ENCODE measurements at places on chromosomes 11 and 22.
A peak's percentile ranks its signal among the peaks of the same experiment; 100 is the strongest.

- no peak for DNase-seq
- no peaks in the 10 kb centered on the region for H3K36me3 ChIP-seq
- H3K4me3 ChIP-seq = no peak overlapping the region
- no peak overlapping the region for H3K27ac ChIP-seq
- peaks cover 4% of the 10 kb centered on the region for H3K4me1 ChIP-seq
Measured at GRCh38 chr11:70098936-70099335, 20.8 kb downstream of the ANO1 start.

DNA sequence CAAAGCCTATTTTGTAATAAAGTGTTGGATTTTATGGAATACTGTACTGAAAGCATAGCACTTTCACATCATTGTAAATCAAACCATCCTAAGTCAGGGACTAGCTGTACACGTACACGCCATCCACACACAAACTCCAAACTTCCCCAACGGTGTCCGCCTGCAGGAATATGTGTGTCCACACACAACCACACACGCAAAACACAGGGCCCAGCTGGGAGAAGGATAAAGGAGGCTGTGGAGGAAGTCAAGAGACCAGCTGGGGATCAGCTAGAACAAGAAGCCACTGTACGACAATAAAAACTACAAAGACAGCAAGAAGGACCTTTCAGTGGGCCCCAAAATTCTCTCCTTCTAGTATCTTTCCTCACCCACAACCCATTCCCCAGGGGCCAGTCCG is 1.6 kb downstream of the TRIM29 start:
- H3K36me3 ChIP-seq = no peaks in the 10 kb centered on the region
- no peak overlapping the region for H3K4me3 ChIP-seq
- no peak for DNase-seq

DNA sequence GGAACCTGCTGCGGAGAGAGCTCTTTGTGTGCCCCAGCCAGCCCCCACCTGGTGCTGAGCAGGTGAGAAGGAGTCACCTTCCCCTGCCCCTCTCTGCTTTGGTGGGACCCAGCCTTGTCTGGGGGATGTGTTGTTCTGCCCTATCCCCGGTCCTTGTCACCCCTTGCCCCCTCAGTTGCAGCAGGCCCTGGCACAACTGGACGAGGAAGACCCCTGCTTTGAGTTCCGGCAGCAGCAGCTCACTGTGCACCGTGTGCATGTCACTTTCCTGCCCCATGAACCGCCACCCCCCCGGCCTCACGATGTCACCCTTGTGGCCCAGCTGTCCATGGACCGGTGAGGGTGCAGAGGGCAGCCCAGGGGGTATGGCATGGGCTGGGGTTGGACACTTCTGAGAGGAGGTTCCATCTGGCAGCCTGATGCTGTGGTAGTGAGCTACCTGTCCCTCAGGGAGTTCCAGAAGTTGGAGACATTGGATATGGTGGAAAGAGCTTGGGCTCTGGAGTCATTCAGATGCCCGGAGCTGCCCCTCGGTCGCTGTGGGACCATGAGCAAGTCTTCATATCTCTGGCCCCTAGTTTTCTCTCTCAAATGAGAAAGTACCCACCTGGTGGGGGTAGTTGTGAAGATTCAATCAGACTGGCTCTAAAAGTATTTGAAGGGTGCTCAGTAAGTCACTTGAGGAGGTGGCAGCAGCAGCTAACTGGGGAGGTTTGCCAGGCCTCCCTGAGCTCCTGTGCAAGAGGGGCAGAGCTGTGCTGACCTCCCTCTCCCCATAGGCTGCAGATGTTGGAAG is 4.3 kb downstream of the LARGE2 start:
- no peak overlapping the region for H3K4me3 ChIP-seq
- no peaks in the 10 kb centered on the region for H3K4me1 ChIP-seq
- H3K36me3 ChIP-seq = peaks cover 19% of the 10 kb centered on the region
- no peak overlapping the region for H3K27ac ChIP-seq
- no peak for DNase-seq
- H3K27me3 ChIP-seq = peaks cover 26% of the 10 kb centered on the region

- H3K27me3 ChIP-seq = no peaks in the 10 kb centered on the region
- H3K36me3 ChIP-seq = no peaks in the 10 kb centered on the region
- H3K4me1 ChIP-seq = no peaks in the 10 kb centered on the region
- no peak overlapping the region for H3K27ac ChIP-seq
- no peak for DNase-seq
Measured at GRCh38 chr22:36222887-36223450, 16.4 kb downstream of the APOL2 start.

DNA sequence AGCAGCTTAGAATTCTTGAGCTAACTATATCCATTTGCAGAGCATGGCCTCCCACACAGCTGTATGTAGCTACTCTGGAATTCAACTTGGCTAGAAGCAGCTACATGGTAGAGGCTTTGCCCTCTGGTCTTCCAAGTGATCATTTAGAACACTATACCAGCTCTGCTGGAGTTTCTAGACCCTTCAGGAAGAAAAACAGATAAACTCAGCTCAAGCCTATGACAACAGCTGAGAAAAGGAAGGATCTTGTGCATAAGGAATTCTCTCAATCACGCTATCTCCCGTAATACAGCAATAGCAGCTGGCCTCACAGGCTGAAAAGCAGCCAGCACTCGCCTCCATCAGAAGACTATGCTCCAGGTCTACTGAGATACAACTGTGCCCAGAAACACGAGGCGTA is 50.6 kb upstream of the APOA1 start:
- peak overlapping the region; percentile 61 for H3K27ac ChIP-seq
- H3K27me3 ChIP-seq = no peaks in the 10 kb centered on the region
- no peak overlapping the region for H3K4me3 ChIP-seq

GRCh38 chr11:78752494-78752893 is 177.8 kb upstream of the NARS2 start:
- H3K27me3 ChIP-seq = no peaks in the 10 kb centered on the region
- no peak for DNase-seq
- H3K36me3 ChIP-seq = no peaks in the 10 kb centered on the region
- no peak overlapping the region for H3K4me3 ChIP-seq
- H3K4me1 ChIP-seq = no peaks in the 10 kb centered on the region
- H3K27ac ChIP-seq = no peak overlapping the region

- peaks cover 6% of the 10 kb centered on the region for H3K36me3 ChIP-seq
- no peaks in the 10 kb centered on the region for H3K27me3 ChIP-seq
- H3K4me1 ChIP-seq = no peaks in the 10 kb centered on the region
- H3K4me3 ChIP-seq = no peak overlapping the region
- no peak overlapping the region for H3K27ac ChIP-seq
- DNase-seq = no peak
Measured at GRCh38 chr11:74330075-74330858, 18.8 kb upstream of the P4HA3 start.

DNA sequence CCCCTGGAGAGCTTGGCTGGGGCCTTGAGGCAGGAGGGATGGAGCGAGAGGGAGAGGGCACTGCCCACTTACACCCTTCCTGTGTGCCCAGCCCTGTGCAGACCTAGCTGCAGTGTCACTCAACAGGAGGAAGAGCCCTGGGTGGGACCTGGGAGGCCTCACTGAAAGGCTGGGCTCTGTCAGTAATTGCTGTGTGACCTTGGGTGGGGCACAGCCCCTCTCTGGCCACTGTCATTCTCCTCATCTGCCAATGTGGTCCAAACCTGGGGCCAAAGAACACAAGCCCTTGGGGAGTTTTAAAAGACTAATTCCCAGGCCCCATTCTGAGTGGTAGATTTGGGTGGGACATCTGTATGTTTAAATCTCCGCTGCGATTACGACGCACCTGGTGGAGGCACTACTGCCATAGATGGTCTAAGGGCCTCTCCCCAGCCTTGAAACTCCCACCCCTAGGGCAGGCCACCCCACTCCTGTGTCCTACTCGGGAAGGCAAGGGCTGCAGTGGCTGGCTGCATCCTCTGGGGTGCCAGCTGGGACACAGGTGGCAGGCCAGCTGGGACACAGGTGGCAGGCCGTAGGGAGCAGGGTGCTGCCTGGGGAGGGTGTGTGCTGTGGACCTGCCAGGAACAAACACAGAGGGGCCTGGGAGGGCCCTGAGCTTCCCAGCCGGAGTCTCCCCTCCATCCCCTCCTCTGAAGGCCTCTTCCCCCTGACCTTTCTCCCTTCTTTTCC is 12.3 kb upstream of the SOX10 start:
- no peaks in the 10 kb centered on the region for H3K27me3 ChIP-seq
- H3K27ac ChIP-seq = peak overlapping the region; percentile 82

DNA sequence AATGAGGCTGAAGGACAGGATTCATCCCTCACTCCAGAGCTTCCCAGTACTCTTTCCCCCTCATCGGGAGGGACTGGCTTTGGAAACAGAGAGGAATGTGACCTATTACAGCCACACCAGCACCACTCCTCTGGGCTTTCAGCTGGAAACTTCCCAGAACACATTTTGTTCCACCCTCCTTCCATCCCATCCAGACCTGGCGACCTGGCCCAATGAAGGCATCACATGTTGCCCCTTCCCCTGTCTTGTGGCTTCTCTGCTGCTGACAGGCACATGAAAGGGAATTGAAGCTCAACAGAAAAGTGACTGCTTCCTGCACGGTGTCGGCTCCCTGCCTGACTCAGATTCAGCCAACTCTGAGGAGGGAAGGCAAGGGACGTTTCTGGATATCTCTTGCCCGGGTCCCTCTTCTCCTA is 19.1 kb downstream of the IRAG1 start:
- H3K4me1 ChIP-seq = peaks cover 13% of the 10 kb centered on the region
- H3K27me3 ChIP-seq = no peaks in the 10 kb centered on the region
- H3K4me3 ChIP-seq = no peak overlapping the region

- DNase-seq = no peak
- no peaks in the 10 kb centered on the region for H3K36me3 ChIP-seq
- H3K27ac ChIP-seq = peak overlapping the region; percentile 40
- no peaks in the 10 kb centered on the region for H3K27me3 ChIP-seq
Measured at GRCh38 chr11:112162761-112163546, 940 bp downstream of the IL18 start.

DNA sequence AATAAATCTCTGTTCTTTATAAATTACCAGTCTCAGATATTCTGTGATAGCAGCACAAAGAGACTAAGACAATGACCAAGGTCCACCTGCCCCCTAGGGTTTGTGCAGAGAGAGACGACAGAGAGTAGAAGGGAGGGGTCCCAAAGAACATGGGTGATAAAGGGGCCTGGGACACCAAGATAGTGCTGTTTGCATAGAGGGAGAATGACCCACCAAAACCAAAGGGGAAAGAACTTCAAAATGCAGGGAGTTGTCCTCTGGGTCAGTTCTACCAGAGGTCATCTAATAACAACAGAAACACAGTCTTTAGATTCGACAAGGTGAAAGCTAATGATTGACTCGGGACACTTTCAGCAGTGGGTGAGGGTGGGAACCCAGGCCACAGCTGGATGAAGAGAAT is 23.7 kb downstream of the FAM227A start:
- H3K36me3 ChIP-seq = peaks cover 19% of the 10 kb centered on the region
- DNase-seq = no peak
- H3K4me1 ChIP-seq = no peaks in the 10 kb centered on the region
- H3K4me3 ChIP-seq = no peak overlapping the region
- H3K27me3 ChIP-seq = no peaks in the 10 kb centered on the region

DNA sequence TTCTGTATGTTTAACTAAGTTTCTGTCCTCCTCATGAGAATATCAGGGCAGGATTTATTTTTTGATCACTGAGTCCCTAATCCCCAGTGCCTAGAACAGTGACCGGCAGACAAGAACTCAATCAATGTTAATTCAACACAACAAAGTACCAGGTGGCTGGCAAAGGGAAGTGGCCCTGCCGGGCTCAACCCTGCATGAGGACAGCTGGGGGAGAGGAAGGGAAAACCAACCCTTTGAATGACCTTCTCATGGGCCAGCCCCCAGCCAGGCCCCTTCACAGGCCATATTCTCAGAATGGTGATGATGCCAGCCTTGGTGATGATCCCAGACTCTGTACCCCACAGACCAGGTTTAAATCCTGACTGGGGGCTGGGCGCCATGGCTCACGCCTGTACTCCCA is 1.4 kb upstream of the MFNG start:
- H3K27ac ChIP-seq = no peak overlapping the region
- H3K4me1 ChIP-seq = no peaks in the 10 kb centered on the region
- peaks cover 30% of the 10 kb centered on the region for H3K36me3 ChIP-seq
- H3K4me3 ChIP-seq = no peak overlapping the region
- peaks cover 8% of the 10 kb centered on the region for H3K27me3 ChIP-seq

- no peak for DNase-seq
- no peaks in the 10 kb centered on the region for H3K4me1 ChIP-seq
- H3K36me3 ChIP-seq = no peaks in the 10 kb centered on the region
- H3K4me3 ChIP-seq = no peak overlapping the region
- no peaks in the 10 kb centered on the region for H3K27me3 ChIP-seq
Measured at GRCh38 chr11:83835423-83835822, 549.3 kb upstream of the CCDC90B start.

Data from tibial nerve (tissue), 4 donors.